ENCODE measurements at places on chromosomes 5 and 9. TPM values are rescaled to one million over a fixed set of nuclear protein-coding genes. Genes with fewer than 3 reads are reported as not detected.

FGFR4 gene
- 145 TPM for total RNA-seq

NR6A1 gene
- 4.7 TPM for total RNA-seq

QRFP gene
- not detected for total RNA-seq

PCDHGA9 gene
- total RNA-seq: 0.31 TPM

CAVIN4 gene
- total RNA-seq: 0.08 TPM

NRG2 gene
- not detected for total RNA-seq

UNC5A gene
- 0.28 TPM for total RNA-seq

SLC34A1 gene
- total RNA-seq: not detected

UBLCP1 gene
- 3.7 TPM for total RNA-seq

PCDHB5 gene
- total RNA-seq: not detected

SPAAR gene
- total RNA-seq: 0.23 TPM

PTPN3 gene
- total RNA-seq: 11.3 TPM

C5orf58 gene
- not detected for total RNA-seq

GDA gene
- total RNA-seq: 34.1 TPM

OCLN gene
- 43.6 TPM for total RNA-seq

NOXA1 gene
- total RNA-seq: 3.7 TPM

BTNL9 gene
- 36.7 TPM for total RNA-seq

SLC25A2 gene
- total RNA-seq: not detected

TRIM7 gene
- 2.9 TPM for total RNA-seq

IL4 gene
- total RNA-seq: not detected

C9orf43 gene
- 0.92 TPM for total RNA-seq

NUDT12 gene
- total RNA-seq: 3.3 TPM
